ENCODE measurements at places on chromosomes 7 and 10. TPM values are rescaled to one million over a fixed set of nuclear protein-coding genes. Genes with fewer than 3 reads are reported as not detected.

Gene PON1
- total RNA-seq = not detected

Gene IPMK
- total RNA-seq = 8.4 TPM

Gene MGMT
- 19.8 TPM for total RNA-seq

Gene MUC3A
- total RNA-seq = 0.11 TPM

Gene ACHE
- total RNA-seq = 1.3 TPM

Gene TMEM196
- not detected for total RNA-seq

Gene PNLIPRP2
- not detected for total RNA-seq

Gene DNAJC30
- total RNA-seq = 2.9 TPM

Gene SPDYE6
- not detected for total RNA-seq

Gene PIK3AP1
- 3.7 TPM for total RNA-seq

Gene STEAP1B
- total RNA-seq = 0.47 TPM
